ENCODE measurements at places on chromosomes 2 and 18.
A peak's percentile ranks its signal among the peaks of the same experiment; 100 is the strongest.

DNA sequence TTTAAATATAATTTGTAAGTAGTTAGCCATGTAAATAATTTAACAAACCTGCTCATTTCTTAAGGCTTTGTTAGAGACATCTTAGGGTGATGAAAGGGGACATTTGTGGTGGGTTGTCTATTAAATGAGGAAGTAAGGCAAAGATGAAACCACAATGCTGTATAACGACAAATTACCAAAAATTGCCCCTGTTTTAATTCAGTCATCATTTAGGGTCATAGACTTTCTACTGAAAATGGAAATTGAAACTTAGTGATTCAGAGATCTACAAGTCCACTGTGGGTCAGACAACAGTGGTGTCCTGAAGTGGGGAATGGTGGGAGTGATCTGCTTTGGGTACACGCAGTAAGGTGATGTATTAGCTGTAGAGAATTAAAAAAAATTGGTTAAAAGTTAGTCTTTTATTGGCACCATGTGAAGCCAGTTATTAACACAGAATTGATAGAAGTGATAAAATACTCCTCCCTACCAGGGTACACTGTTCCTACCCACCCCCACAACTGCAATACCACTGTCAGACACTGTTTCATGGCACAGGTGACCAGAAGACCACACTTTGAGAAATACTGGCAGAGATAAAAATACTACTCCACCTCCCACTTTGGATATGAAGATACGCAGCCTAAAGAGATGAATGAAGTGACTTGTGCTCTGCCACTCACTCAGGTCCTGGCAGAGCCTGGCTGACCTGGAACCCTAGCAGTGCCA, 13.4 kb downstream of the CERS6 start:
- no peak for DNase-seq

GRCh38 chr2:212548455-212548819, 9.8 kb upstream of the ERBB4 start:
- DNase-seq: no peak

DNA sequence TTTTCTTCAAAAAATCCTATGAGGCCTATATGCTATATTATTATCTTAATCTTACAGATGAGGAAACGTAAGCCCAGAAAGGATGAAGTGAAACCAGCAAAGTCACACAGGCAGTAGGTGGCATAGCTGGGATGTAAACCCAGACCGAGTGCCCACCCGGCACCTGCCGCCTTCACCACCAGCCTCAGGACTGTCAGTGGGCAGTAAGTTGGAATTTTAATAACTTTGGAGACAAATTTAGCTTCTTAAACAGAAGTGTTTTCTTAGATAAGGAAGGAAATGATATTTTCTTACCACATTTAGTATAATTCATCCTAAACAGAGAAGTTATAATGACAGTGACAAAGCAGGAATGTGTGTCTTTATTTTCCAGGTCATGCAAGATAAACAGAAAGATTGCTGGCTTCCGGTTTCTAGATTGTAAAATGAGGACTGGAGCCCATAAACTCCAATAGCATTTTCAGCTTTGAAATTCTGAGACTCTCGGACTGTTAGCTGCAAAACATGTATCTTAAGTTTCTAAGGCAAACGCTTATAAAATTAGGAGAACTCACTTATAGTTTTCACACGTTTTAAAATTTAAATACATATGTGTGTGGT, 59.3 kb downstream of the CD8B2 start:
- no peak for DNase-seq

DNA sequence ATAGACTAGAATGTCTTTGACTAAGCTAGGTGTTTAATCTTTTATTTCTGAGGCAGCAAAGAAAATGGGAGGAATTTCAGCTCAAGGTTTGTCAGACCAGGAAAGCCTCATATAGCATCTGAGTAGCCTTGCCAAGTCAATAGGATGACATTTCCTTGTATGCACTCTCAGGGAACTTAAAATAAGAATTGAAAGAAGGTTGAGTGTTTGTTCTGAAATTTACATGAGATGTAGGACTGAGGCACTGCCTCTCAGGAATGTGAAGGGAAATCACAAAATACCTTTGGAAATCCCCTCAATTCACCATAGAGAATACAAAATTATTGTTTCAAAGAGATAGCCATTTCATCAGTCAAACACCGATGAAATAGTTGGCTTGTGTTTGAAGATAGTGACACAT, 392.0 kb upstream of the NRP2 start:
- DNase-seq: no peak

DNA sequence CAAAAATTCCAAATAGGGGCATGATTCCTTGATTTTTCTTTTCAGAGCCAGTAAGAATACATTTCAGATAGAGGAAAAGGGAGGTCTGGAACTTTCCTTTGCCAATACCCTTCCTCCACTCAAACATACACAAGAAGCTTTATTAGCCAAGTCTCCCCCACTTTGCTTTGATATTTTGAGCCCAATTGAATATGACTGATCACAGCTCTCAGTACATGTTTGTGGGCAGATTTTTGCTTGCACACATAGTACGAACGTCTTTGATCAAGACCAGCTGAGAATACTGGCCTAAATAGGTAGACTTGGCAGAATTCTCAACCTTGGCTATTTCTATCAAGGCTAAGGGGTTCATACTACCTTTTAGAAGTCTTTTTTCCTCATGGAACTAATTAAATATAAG, 148.8 kb upstream of the PGAP1 start:
- DNase-seq: no peak

DNA sequence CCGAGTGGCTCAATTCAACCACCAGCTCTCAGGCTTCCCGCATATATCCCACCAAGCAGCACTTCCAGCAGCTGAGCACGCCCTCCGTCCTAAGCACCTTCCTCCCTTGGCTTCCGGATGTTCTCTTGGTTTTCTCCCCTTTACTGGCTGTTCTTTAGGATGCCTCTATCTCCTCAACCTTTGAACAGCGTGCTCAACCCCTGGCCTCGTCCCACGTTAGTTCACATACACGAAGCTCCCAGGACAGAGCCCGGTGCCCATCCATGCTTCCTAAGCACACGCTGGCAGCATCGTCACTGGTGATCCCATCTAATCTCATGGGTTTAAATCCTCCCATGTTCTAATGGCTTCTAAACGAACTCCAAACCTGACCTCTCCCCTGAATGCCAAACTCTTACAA, 3.7 kb downstream of the CYS1 start:
- no peak for DNase-seq

DNA sequence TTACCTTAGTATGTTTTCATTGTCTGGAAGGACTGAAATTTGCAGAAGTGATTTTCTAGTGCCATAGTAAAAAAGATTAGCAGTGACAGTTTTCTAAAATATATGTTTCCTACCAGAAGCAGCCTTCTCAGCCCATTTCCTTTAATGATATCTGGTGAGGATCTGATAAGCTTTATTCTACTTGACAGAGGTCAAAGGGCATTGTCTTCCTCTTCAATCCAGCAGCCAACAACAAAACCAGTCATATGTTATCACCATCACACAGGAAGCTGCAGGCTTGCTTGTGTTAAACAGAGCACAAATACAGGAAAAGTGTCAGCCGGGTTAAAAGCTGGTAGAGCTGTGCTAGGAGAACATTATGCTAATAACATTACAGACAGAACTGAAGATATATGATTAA, 35.6 kb upstream of the ZSWIM2 start:
- no peak for DNase-seq

- DNase-seq: no peak
Measured at GRCh38 chr2:23454501-23455120, 69.6 kb downstream of the KLHL29 start.

GRCh38 chr18:76982841-76983583, 149.6 kb downstream of the MBP start:
- DNase-seq: peak; percentile 35

DNA sequence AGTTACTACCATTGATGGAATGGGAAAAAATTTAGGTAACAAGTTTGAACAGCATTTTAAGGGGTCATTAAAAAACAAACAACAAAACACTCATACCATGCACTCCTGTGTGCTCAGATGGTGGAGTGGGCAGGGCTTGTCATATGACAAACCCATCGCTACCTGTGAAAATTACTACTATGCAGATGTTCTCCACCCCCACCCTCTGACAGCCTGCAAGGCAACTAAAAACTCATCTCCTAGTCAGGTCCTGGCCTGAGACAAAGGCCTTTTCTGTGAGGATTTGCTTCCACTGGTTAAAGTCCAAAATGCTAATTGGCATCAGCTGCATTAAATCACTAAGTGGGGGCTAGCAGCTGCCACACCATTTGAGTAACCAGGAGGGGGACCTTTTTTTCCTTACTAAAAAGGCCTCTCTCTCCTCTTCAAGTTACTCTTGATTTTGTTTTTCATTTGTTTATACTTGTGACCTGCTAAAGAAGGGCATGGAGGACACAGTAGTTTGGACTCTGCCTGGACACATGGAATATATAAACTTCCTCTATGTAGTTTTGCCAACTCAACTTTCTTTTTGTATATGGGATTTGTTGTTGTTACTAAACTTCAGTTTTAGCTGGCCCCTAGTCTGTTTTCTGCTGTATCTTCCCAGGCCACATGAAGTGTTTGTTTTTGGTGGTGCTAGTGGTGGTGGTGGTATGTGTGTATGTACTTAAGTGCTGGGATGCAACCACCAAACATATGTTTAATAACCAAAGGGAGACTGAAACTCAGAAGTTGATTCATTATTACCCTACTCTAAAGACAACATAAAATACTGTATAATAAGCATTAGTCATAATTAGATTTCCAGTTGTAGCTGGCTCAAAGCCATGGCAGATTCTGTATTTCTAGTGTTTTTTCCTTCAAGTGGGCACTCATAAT, 121.3 kb downstream of the MAP4K4 start:
- peak; percentile 56 for DNase-seq

GRCh38 chr2:195559431-195559914, 97.6 kb upstream of the SLC39A10 start:
- no peak for DNase-seq

GRCh38 chr2:206266130-206267125, 8.0 kb upstream of the ZDBF2 start:
- no peak for DNase-seq

DNA sequence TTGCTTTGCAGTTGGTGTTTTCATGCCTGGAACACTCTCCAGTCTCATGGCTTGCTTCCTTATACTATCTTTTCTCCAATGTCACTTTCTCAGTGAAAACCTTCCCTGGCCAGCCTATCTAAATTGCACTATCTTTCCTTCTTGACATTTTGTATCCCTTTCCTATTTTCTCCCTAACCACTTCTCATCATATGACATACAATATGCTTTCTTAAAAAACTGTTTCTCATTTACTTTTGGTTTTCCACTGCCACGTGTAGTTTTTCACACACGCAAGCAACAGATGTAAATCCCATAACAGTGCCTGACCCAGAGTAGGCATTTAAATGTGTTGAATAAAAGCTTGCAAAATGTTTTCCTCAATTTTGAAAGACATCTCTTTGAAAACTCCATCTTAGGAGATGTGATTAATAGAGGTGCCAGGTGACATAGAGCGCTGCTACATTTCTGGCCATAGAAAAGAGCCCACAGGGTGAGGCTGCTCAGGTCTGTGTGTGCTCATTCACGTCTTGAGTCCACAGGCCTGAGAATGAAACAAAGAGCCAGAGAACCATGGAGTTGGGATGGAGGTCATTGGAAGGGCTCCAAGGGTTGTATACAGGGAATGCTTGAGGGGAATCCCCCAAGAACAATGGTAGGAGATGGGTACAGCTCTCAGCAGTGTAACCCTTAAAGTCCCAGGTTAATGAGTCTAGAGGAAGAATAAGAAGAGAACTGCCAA, 12.7 kb downstream of the ZNF24 start:
- DNase-seq: no peak

- DNase-seq: no peak
Measured at GRCh38 chr18:48985161-48985560, 34.4 kb upstream of the SMAD7 start.

DNA sequence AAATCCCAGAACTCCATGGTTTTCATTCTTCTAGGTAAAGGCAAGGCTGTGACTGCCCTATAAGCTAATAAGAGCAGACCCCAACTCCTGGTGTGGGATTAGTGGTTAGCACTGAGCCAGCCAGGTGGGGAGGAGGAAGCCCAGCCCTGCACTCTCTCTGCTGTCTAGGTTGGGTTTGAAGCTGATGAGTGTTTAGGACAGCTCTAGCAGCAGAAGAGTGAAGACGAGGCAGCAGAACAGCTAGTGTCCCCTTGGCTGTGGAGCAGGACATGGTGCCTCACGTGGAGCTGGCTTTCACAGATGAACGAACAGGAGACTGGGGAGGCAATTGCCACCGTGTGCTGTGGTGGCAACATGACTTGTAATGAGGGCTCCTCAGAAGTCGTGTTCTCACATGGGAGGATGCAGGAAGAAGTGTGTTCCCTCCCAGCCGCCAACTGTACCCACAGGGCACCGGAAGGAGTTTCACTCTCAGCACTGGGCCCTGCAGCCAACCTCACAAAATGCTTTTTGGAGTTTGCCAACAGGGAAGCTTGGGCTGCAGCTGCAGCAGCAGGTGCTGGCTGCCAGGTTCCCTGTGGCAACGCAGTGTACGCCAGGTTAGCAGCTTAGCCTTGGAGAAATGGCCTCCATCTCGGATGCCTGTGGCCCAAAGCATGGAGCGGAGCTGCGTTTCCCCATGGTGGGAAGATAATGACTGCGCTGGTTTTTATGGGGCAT, 328.2 kb downstream of the SETBP1 start:
- DNase-seq: no peak

DNA sequence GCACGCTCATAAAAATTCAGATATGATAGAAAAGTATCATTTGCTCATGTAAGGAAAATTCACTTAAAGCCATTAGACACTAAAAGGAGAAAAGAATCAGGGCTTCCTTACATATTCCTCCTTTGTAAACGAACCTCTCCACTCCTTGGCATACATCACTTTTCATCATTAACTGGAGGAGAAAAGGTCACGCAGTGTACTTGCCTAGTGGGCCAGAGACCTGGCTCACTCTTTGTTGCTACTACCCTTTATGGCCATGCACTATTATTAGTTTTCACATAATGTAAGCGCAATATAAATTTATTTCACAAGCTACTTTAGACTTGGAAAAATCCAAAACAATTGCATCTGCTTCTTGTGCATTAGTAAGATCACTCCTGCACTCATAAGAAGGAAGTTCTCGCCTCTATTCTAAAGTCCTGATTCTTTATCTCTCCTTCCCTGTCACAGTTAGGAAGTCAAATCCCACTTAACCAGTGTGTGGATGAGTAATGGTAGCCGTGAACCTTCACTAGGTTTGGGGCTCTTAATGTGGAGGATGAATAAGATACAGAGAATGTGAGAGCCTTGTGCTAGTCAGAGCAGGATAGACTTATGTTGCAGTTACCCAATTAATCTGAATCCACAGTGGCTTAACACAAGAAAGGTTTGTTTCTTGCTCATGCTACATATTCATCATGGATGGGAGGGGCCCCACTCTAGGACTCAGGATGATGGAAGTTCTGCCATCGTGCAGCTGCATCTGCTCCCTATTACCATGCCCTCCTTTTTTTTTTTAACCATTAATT, 115.0 kb upstream of the GLS start:
- no peak for DNase-seq

Data from amygdala (tissue), 56 donors.